WERI-Rb-1 (cell line): ENCODE measurements at places on chromosomes 4 and X.

DNA sequence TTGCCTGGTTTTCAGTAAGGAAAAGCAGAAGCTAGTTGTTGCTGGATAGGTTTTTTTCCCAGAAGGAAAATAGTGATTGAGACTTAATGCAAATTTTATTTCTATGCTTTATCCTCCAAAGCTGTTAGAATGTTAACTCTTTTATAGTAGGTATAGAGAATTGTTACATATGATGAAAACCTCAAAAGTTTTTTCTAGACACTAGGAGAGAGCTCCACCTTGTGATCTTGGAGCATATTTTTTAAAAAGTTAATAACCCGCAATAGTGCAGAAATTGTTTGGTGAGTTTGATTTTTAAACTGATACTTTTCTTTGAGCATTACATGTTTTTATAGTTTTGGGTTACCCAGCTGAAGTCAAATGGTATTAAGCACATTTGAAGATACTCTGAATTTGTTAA, 56.5 kb downstream of the STAG2 start:
- DNase-seq: no peak

- peak; percentile 74 for DNase-seq
Measured at GRCh38 chrX:70433848-70434351, 10.7 kb upstream of the DLG3 start.

GRCh38 chrX:78710171-78710570, 37.3 kb upstream of the LPAR4 start:
- no peak for DNase-seq

DNA sequence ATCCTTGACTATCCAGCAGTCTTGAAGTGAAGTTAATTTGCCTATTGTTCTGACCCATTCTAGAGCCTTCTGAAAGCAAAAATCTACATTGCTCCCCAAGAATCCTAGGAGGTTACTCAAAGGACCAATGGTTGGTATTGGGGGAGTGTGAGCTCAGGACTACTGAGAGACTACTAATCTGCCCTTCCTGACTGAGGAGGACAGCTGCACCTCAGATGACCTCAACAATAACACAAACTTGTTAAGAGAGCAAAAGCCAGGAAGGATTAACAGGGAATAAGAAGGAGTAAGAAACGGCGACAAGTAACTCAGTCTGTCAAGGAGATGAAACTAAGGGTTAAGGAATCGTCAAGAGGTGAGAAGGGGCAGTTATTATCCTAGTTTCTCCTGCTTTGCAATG, 43.4 kb downstream of the IDS start:
- DNase-seq: peak; percentile 25

GRCh38 chrX:148913971-148914370, 413.6 kb downstream of the AFF2 start:
- no peak for DNase-seq

DNA sequence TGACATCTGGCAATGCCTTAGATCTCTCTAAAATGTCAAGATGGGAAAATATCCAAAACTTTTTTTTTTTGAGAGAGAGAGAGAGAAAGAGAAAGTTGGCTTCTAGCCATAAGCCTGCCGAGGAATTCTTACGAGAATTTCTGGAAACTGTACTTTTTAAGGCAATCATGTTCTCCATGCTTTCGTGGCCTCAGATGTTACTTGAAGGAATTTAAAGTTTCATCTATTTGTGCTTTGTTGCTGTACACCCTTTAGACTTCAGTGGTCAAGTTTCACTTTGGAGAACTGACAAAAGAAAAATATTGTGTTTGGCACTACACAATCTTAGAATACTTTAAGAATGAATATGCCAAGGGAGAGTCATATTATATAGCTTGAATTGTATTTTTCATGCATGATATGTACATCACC, 53.9 kb downstream of the FAT4 start:
- no peak for DNase-seq

- no peak for DNase-seq
Measured at GRCh38 chr4:40409835-40410234, 74.7 kb downstream of the CHRNA9 start.

- no peak for DNase-seq
Measured at GRCh38 chr4:61533140-61533539, 333.0 kb downstream of the ADGRL3 start.
